Ascending aorta (tissue), 2 donors: ENCODE measurements at places on chromosomes 4 and X. TPM values are rescaled to one million over a fixed set of nuclear protein-coding genes. Genes with fewer than 3 reads are reported as not detected.

Gene MUC7
- not detected for total RNA-seq

- no peak overlapping the region for H3K27ac ChIP-seq
- no peak overlapping the region for H3K4me3 ChIP-seq
- H3K4me1 ChIP-seq: no peaks in the 10 kb centered on the region
- DNase-seq: no peak
- no peaks in the 10 kb centered on the region for H3K27me3 ChIP-seq
Measured at GRCh38 chr4:184838249-184839074, 12.7 kb upstream of the ACSL1 start.

Gene RHOXF2B
- not detected for total RNA-seq

Gene SSX3
- total RNA-seq: not detected

- peaks cover 19% of the 10 kb centered on the region for H3K4me1 ChIP-seq
- DNase-seq: no peak
- no peak overlapping the region for H3K27ac ChIP-seq
- no peaks in the 10 kb centered on the region for H3K36me3 ChIP-seq
Measured at GRCh38 chr4:26237916-26238315, 82.9 kb upstream of the RBPJ start.
